ENCODE measurements at places on chromosomes 3 and 15.
A peak's percentile ranks its signal among the peaks of the same experiment; 100 is the strongest.

- DNase-seq: no peak
These were observed 117.0 kb downstream of the MBNL1 start for GRCh38 chr3:152385761-152386160.

DNA sequence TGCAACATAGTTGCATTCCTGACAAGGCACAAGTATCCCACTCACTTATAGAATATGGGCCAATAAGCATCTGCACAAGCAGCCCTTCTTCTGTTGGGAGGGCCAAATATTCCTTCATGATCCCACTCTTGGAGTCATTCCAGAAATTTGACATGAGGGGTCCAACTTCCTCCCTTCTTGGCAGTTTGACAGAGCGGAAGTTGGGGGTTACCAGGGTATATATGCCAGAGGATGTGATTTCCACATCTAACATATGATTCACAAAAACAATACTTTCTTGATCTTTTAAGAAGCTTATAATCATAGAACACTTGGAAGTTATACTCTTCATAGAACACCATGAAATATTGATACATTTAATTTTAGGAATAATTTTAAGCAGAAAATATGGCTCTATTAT is 100.9 kb upstream of the CRBN start:
- DNase-seq: no peak

DNA sequence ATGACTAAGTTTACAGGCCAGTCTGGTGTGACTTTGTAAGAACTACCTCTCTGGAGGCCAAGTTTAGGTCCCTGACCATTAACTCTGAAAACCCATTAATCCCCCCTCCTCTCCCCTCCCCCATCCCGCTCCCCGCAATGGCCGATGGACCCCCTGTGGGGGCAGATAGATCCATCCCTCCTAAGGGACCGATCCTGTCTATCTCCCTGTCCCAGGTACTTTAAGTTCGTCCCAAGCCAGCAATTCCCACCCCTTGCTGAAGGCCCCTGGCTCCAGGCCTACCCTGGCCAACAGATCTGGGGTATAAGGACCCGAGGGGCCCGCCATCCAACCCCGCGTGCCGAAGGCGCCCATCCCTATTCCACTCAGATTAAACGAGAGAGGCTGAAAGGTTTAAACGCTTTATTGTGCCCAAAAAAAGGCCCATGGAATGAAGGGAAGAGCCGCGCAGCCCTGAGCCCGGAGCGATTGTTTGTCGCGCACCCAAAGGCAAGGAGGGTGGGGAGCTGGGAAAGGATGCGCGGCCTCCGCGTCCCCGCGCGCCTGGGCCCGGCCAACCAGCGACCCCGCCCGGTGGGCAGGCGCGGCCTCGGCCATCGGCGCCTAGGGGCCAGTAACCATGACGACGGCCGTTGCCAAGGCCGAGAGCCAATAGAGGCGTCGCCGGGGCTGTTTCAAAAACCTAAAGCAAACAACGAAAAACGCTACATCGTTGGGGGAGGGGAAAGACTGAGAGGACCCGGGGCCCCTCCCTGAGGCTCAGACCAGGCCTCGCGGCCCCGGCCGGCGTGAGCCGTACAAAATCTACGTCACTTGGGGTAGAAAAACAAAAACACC is 35.9 kb downstream of the HMCES start:
- peak; percentile 87 for DNase-seq

DNA sequence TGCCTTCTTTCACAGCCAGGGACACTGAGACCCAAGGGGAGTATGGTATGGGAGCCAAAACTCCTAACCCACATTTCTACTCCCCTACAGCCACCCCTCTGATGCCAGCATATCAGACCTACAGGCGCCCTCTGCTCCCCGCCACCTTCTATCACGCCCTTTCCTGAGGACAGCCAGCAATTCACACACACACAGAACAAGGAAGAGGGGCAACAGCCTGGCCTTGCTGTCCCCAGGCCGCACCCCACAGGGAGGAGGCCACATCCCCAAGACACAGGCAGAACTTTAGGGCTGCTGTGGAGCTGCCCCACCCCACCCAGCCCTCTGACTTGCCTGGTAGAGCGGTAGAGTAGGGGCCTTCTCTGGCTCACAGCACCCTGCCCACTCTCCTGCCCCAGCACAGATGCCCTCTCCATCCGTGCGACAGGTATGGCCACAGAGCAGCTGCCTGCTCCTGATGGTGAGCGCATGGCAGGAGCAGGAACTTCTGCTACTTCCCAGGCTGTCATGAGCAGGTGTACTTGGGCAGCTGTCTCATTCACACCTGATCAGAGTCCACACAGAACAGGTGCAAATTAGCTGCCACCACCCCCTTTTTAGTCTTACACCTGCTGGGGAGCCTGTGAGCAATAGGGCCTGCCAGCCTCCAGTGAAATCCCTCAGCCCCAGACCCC is 33.4 kb downstream of the CCDC33 start:
- DNase-seq: no peak

GRCh38 chr3:115876876-115877614 is 253.7 kb downstream of the GAP43 start:
- no peak for DNase-seq

GRCh38 chr3:42680806-42681205 is 4.5 kb upstream of the KLHL40 start:
- DNase-seq: no peak

- peak; percentile 39 for DNase-seq
These were observed 176.9 kb upstream of the LMCD1 start for GRCh38 chr3:8324747-8325146.

DNA sequence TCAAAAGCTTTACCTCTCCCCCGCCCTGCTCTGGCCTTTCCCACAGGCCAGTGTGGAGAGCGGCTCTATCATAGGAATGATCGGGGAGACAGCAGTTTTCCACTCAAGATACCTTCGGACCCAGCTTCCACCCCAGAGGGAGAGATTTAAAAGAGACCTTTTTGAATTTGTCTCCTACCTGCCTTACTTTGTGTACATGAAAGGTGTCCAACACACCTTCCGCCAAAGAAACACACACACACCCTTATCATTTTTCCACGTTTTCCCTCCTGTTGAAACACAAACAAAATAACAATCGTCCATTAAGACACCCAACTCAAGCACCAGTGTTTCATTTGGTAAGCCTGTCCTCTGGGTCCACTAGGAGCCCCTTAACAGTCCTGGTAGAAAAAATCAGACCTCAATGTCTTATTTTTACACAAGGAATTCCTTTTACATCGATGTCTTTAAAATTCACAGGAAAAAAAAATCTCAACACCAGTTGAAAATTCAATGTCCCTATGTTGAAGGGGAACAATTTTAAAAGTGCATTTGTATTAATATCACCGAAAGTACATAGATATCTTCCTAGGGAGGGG is 4.0 kb downstream of the HES1 start:
- no peak for DNase-seq

GRCh38 chr15:63678393-63678792 is 81.2 kb downstream of the FBXL22 start:
- no peak for DNase-seq

- DNase-seq: no peak
These were observed 185.6 kb downstream of the RBMS3 start for GRCh38 chr3:29466442-29466841.

Measured in liver (tissue), 10 donors.